ENCODE measurements at places on chromosomes 13 and 19.

- DNase-seq = no peak
These were observed 7.6 kb downstream of the PCCA start for GRCh38 chr13:100096526-100096925.

- DNase-seq = no peak
These were observed 123.0 kb downstream of the COL4A1 start for GRCh38 chr13:110183910-110184309.

DNA sequence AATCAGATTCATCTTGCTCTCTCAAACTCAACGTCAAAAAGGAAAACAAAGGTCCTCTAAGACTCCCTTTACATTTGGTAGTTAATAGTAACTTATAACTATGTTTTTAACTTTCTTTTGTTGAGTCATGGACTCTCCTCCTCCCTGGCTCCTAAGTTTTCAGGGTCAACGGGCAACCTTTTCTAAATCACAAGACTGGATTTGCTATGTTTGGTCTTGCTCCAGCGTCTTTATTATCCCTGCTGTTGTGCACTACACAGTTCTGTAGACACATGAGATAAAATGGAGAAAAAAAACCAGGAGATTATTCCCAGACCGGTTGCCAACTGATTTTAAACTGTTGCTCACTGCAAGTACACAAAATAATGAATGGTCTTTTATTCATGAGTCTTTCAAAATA is 1.9 kb upstream of the ITM2B start:
- no peak for DNase-seq

GRCh38 chr13:82224806-82225205 is 1657.5 kb downstream of the SLITRK1 start:
- no peak for DNase-seq

GRCh38 chr19:2255112-2255845 is 938 bp downstream of the JSRP1 start:
- DNase-seq = no peak

DNA sequence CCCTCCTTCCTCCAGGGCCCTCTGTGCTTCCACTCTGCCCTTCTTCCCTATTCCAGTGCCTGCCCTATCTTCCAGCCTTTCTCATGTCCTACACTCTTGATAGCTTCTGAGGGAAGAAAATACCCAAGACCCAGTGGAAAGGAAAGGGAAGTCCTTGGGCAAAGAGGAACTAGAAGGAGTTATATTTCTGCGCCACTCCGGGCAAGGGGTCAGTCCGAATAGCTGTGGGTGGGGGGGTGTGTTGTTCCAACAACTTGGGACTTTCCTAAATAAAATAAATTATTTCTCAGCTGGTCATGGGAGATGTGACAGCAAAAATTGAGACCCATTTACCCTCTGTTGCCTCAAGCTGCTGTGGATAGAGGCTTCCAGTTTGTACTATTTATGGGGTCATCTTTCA is 23.2 kb downstream of the CABP5 start:
- DNase-seq = no peak

DNA sequence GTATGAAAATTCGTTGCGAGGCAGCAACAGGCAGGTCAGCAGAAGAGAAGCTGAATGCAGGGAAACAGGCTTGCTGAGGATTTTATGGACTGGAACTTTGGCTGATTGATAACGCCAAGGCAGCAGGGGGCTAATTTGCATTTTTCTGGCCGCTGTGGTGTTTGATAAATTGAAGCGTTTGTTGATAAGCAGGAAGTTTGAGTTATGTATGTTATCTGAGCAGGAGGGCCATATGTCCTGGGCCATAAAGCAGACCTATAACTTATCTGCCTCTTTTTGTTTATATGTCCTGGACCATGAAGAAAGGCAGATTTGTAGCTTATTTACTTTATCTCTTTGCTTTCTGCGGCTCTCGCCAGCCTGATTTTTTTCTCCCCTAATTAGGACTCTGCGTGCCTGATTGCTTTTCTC is 65.9 kb downstream of the ZNF627 start:
- DNase-seq = no peak

DNA sequence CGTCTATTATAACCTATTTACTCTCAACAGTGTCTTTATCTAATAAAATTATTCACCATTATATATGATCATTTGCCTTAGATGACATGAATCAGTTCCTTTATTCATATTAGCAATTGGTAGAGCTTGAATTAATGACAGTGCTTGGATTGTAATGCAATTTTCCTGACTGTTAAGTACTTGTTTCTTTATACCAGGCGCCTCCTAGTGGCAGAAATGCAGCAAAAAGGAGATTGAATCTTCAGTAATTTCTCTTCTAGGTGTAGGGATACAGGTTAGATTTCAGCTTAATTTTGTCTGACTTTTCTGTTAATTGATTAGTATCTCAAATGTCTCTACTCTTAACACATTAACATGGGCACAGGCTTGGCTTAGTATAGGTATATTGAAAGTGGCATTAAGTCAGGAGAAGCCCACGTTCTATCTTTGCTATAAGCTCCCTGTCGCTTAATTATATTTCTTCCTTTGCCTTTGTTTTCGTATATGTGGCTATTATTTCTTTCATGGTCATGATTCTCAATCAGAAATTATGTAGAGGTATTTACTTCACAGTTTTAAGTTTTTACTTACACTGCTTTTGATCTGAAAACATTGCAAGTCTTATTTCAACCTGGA is 9.1 kb upstream of the LHFPL6 start:
- peak; percentile 39 for DNase-seq

- no peak for DNase-seq
These were observed 115.4 kb downstream of the ABCC4 start for GRCh38 chr13:95185851-95186250.

- no peak for DNase-seq
These were observed 40.6 kb downstream of the UQCRFS1 start for GRCh38 chr19:29172302-29172701.

DNA sequence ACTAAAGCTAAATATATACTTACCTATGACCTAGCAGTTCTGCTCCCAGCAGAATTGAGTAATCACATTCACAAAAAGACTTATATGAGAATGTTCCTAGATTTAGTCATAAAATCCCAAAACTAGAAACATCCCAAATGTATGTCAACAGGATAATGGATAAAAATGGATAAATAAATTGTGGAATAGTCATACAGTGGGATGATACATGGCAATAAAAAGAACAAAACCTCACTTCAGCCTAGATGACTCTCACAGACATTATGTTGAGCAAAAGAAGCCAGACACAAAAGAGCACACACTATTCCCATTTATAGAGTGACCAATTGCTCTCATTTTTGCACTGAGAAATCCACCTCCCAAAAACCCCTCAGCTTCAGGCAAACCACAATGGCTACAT is 352.4 kb upstream of the HTR2A start:
- DNase-seq = no peak

GRCh38 chr19:41555748-41556147 is 20.2 kb upstream of the CEACAM21 start:
- no peak for DNase-seq

DNA sequence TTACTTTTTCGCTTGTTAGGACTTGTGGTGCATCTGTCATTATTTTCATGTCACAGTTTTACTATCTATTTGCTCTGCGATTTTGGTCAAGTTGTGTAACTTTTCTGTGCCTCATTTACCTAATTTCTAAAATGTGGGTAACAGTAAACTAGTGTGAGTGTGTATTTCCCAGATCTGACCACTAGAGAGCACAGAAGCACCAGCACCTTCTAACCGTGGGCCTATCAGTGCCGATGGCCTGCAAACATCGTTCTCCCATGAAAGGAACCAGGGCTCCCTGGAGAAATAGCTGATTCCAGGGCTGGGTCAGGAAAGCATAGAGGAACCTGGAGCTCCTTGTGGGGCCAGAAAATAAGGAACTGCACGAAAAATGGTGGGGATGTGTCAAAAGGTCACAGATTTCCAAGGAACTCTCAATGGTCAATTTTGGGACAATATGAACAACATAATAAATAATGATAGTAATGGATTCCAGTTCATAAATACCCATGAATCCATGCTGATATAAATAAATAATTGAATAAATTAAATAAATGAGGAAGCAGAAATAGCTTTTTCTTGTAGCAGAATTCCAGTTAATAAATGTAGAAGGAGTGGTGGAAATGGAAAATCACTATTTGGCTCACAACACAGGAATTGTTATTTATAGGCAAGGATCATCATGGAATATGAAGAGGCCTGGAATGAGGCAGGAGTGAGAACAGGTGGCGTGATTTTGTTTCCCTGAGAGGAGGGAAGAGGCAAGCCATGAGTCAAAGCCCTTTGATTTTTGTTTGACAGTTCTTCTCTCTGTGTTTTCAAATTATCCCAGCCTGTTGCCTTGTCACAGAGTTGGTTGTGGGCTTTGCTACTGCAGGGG is 31.1 kb downstream of the CEACAM8 start:
- DNase-seq = no peak

GRCh38 chr13:107322228-107322627 is 754.3 kb upstream of the ARGLU1 start:
- no peak for DNase-seq

DNA sequence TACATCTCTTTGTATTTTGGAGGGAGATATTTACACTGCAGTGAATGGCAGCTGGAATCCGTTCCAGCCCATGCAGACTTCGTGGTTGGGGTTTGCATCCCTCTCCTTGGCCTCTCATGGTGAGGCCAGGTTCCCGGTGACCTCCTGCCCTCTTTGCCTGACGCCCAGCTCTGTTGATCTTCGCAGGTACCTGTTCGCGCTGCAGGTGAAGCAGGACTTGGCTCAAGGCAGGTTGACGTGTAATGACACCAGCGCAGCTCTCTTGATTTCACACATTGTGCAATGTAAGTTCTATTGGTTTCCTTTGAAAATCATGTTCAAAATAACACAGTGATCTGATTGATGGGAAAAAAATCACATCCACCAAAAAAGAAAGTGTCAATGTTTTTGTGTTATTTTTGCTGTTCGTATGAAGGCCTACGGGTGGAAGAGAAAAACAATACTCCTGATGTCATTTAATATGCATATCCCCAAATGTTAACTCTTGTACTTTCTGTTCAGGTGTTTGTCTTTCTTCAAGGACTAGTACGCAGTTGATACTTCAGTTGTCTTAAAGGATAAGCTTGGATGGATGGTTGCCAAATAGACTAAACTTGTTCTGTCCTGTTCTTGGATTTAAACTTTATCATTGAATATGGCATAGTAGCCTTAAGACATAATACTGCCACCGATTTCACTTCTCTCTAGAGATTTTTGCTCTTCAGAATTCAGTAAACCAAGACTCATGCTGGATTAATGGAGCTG is 199.1 kb downstream of the STK24 start:
- no peak for DNase-seq

DNA sequence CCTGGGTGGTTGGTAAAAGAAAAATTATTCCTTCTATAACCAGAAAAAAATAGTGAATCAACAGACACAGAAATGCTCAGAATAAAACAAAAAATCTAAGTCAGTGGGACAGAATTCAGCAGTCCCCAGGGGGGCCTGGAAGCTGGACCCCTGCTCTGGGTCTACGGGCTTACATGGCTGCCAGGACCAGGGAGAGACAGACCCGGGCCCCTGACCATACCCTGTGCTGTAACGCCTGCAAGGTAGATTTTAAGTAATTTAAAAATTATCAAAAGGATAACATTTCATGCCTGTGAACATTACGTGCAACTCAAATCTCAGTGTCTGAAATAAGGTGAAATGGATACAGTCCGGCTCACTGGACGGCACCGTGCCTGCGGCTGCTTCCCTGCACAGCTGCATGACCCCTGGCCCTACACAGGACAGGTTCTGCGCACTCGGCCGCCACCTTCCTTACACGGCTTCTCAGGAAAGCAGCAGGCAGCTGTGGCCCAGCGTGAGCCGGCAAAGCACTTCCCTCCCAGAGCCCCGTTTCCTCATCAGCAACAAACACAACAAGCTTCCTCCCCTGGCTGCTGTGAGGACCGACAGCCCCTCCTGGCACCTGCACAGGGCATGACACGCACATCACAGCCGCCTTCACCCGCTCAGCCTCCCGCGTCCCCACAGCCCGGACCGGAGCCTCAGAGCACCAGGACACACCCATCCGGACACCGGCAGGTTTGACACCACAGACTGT is 22.2 kb downstream of the RASA3 start:
- peak; percentile 26 for DNase-seq

- no peak for DNase-seq
These were observed 56.6 kb downstream of the CELF5 start for GRCh38 chr19:3281026-3281425.

DNA sequence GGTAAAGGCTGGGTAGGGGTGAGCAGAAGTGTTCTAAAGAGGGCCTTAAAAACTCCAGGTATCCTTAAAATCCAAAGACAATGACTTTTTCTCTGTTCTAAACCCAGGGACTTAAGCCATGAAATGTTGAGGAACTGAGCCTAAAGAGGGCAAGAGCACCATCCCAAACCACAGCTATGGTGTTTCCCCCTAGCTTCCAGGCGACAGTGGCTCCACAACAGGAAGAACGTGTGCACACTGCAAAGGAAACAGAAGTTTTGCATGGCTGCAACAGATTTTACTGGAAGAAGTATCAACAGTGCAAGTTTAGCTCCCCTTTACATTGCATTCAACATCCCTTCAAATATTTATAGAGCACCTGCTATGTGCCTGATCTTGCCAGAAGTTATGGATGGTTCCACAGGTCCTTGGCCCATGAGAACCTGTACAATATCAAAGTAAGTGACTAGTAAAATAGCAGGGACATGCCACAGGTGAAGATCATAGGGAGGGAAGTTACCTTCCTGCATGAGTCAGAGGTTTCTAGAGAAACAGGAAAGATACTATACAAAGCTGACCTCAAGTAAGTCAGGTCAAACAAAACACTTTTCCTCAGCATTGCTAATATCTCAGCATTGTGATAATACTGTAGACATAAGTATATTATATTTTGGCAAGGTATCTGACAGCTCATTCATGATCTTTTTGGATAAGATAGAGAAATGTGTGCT is 8.4 kb upstream of the KCTD12 start:
- no peak for DNase-seq

GRCh38 chr13:90891329-90891728 is 456.2 kb upstream of the MIR17HG start:
- DNase-seq = no peak

DNA sequence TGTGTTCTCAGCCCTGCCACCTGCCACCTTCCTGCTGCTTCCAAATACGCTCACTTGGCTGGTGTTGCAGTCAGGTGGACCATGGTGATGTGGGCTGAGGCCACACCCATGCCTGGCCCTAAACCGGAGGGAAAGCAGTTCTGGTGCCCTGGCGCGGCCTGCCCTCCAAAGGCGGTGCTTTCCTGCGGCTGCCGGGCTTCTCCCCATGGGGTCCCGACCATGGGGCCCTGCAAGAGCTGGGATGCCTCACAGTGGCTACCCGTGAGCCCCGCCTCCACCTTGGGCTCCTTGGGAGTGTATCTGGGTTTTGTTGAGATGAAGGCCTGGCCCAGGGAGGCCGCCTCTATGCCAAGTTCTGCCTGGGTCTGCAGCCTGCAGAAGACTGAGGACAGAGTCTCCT is 73.7 kb downstream of the ERICH6B start:
- DNase-seq = no peak

DNA sequence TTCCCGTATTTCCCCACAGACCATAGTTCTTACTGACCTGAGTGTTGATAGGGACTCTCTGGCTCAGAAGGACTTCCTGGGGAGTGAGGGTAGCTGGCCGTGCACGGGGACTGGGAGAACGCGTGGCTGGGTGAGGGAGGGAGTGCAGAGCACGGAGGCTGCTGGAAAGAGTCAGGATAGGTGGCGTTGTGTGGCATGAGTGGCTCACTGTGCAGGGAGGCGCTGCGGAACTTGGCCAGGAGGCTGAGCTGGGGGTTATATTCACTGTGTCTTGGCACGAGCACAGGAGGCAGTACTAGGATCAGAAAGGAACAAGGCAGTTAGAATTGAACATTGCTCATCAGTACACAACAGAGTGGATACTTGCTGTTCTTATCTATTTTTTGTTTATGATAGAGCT is 47.4 kb downstream of the SMAD9 start:
- DNase-seq = no peak

- DNase-seq = no peak
These were observed 131.9 kb downstream of the ITGBL1 start for GRCh38 chr13:101584331-101584730.

GRCh38 chr13:49366841-49367240 is 77.0 kb downstream of the CAB39L start:
- no peak for DNase-seq
